ENCODE measurements at places on chromosomes 7 and 10. TPM values are rescaled to one million over a fixed set of nuclear protein-coding genes. Genes with fewer than 3 reads are reported as not detected.

- peak; percentile 94 for DNase-seq
These were observed at the start of the genes TUBGCP2 and ZNF511 for GRCh38 chr10:133308421-133309099. TSS of gene TUBGCP2 (minus strand) at chr10:133308872. CDS start at chr10:133302941, 5,931 bp downstream. TSS of gene ZNF511 (plus strand) at chr10:133308914. CDS start at chr10:133308944, 30 bp downstream.

DNA sequence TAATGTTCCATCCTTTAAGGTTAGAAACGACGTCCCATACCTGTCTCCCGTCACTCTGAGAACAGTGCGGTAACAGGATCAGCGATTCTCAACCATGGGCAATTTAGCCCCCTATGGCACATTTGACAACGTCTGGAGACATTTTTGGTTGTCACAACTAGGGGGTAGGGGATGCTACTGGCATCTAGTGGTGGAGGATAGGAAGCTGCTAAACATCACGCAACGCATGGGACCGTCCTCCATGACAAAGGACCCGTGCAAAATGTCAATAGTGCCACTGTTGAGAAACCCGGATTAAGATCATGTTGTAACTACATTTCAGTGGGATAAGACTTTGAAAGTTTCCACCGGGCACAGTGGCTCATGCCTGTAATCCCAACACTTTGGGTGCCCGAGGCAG is 5.0 kb upstream of the PAXIP1 start:
- no peak for DNase-seq

SFRP4 gene
- 37.0 TPM for polyA plus RNA-seq

DNA sequence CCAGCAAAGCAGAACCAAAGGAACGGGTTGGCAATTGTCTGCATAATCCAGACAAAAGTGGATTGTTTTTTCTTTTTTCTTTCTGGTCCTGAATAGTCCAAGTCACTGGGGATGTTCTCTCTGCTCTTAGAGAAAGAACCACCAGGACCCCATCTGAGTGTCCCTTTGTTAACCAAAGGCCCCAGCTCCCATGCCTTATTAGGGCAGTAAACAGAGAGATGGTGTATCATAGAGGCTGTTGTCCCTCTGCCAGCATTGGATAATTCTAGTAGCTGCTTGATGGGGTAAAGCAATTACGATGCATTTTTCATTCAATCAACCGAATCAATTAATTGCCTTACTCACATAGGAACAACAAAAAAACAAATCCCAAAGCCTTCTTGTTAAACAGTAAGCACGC is 213.0 kb downstream of the BUB3 start:
- DNase-seq: no peak

DNA sequence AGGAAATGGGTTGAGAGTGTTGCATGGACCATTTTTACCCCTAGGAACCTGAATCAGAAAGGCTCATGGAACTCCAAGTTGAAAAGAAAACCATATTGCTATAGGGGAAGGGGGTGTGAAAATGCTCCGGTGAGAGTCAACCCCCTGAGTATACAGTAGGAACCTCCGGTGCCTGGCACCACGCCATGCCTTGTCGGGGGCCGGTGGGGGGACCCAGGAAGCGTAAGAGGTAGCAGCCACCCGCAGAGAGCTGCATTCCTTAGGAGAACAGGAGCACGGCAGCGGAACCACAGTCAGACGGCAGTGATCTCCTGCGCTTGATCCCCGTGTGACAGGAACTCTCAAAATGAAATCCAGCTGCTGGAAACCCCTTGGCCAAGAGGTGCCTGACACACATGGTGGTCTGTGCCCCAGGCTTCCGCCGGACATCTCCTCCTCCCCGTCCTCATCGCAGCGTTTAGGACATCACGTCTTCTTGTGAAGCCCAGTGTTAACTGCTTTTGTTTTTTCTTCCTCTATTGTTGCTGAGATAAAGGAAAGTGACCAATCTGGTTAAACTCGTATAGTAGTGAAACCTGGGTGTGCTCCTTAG is 186.8 kb downstream of the CELF2 start:
- no peak for DNase-seq

AGAP5 gene
- 5.9 TPM for polyA plus RNA-seq

DNA sequence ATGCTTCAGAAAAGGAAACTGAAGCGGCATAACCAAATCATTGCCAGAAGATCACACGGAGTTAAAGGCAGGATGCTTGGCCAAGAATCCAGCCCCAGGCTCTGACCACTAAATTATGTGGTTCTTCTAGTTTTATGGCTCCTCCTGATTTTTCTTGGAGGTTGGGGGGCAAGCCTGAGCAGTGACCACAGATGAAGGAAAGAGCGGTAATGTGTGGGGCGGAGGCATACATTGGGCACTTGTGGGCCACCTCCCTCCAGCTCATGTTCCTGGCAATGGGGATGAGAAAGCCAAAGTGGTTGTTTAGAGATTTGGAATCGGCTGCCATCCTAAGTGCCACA is 3.2 kb downstream of the TRPV6 start:
- DNase-seq: no peak

- DNase-seq: no peak
These were observed 279.1 kb downstream of the BMPER start for GRCh38 chr7:34184466-34184865.

- peak; percentile 60 for DNase-seq
These were observed 251.0 kb upstream of the TAC1 start for GRCh38 chr7:97480772-97481390.

GRCh38 chr7:141944811-141945210 is 2.0 kb downstream of the CLEC5A start:
- no peak for DNase-seq

STK31 gene
- polyA plus RNA-seq: 1.7 TPM

GRCh38 chr7:6307762-6308161 is 35.3 kb upstream of the CYTH3 start:
- no peak for DNase-seq

CALCR gene
- polyA plus RNA-seq: 12.5 TPM

DNA sequence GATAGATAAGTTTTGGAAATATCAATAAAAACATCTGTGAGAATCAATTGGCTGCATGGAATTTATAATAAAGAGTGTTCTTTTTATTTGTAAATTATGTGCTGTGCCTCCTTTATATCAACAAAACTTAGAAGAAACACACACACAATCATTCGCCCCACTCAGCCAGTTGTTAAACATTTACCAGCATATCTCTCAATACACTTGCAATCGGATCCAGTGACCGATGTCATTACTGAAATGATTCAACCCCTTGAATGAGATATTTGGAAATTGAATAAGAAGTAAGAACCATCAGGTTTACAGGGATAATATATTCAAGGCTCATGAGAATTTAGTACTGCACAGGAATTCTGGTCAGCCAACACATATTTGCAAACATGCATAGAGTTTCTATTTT is 35.6 kb downstream of the TAF3 start:
- DNase-seq: no peak

MNX1 gene
- polyA plus RNA-seq: 0.25 TPM

EVX1 gene
- not detected for polyA plus RNA-seq

DNA sequence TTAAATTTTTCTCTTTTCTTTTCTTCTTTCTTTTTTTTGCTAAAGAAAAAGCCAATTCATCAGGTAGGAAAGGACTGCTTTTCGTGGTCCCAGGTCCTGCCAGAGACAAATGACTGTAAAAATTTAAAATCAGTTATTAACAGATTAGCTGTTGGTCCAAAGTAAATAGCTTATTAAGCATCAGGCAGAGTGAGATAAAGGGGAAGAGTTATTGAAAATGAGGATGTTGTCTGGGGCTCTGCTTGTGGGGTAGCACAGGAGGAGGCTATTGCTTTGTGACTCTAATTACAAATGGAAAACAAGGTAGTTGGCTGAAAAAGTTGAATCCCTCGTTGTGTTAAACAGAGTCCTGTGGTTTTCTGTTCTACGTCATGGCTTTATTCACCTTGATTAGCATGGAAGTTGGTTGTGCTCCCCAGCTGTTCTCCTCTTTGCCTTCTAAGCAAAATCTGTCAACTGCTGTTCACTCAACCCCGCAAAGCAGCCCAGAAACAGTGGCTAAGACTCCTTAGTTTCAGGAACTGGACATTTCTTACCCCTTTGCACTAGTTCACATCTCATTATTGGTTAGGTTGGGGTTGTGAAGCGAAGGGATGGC is 128.9 kb downstream of the SNX10 start:
- no peak for DNase-seq

- DNase-seq: peak; percentile 66
These were observed 28.7 kb downstream of the WIPI2 start for GRCh38 chr7:5218564-5219360.

CHCHD2 gene
- polyA plus RNA-seq: 270 TPM

GRCh38 chr7:111091593-111092358 is 849 bp downstream of the LRRN3 start:
- DNase-seq: peak; percentile 76

GRCh38 chr10:78898341-78899097 is 170.2 kb upstream of the ZMIZ1 start:
- no peak for DNase-seq

DNA sequence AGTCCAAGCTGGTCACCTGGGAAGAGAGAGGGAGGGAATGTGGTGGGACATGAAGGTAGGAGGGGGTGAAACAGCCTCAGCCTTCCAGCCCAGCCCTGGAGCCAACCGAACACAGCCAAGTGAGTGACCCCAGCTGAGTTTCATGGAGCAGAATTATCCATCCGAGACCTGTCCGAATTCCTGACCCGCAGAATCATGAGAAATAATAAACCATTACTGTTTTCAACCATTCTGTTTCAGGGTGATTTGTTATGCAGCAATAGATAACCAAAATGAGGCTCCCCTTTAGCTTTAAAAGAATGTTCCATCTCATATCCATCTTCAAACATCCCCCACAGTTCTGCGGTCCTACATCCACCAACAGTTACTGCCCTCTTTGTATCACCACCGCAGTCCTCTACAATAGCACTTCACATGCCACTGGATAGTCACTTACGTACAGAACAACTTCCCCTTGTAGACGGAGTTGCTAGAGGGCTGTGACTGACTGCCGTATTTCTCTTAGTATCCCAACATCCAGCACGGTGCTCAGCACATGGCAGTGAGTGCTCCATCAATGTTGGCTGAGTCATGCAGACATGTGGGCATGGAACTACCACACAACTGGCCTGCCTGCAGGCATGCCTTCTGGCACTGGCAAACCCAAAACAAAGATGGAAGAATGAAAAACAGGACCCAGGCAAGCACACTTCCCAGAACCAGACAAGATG is 18.5 kb downstream of the KIAA1549 start:
- DNase-seq: no peak

- peak; percentile 59 for DNase-seq
These were observed 596.4 kb upstream of the GHITM start for GRCh38 chr10:83542774-83543411.

LRRC18 gene
- not detected for polyA plus RNA-seq

GRCh38 chr10:8121201-8121890 is 66.9 kb downstream of the GATA3 start:
- no peak for DNase-seq

DNA sequence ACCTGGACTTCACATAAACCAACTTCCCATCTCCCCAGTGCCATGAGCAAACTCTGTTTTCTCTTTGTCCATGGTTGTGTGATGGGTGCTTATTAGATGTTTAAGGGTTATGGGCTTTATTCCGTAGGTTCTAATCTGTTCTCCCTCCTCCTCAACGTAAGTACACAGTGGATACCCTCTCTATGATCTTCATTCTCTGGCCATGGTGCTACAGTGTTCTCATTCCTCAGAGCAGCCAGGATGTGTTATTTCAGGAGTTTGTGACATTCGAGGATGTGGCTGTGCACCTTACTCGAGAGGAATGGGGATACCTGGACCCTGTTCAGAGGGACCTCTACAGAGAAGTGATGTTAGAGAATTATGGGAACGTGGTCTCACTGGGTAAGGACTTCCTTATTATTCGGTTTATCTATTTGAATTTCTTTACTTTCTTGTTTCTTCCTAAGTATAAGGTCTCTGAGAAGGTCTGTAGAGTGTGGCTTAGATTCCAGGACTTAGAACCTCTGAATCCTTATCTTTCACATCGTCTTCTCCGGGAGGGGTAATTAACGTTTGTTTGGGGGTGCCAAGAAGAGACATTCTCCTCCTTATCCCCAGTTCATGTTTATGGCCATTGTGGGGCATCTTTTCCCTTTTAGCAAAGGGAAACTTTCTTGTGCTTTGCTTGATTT is 3.8 kb downstream of the ZNF655 start:
- no peak for DNase-seq

DNA sequence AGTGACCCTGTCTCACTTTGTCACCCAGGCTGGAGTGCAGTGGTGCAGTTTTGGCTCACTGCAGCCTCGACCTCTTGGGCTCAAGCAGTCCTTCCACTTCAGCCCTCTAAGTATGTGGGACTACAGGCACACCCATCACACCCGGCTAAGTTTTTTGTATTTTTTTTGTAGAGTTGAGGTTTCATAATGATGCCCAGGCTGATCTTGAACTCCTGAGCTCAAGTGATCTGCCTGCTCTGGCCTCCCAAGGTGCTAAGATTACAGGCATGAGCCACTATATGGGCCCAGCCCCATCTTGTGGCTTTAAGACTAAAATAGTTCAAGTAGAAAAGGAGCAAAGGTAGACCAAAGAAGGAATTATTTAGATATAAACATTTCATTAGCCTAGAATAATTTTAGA is 65.5 kb downstream of the MLLT10 start:
- no peak for DNase-seq

- DNase-seq: peak; percentile 19
These were observed 31.3 kb upstream of the SMC3 start for GRCh38 chr10:110535958-110536891.

DNA sequence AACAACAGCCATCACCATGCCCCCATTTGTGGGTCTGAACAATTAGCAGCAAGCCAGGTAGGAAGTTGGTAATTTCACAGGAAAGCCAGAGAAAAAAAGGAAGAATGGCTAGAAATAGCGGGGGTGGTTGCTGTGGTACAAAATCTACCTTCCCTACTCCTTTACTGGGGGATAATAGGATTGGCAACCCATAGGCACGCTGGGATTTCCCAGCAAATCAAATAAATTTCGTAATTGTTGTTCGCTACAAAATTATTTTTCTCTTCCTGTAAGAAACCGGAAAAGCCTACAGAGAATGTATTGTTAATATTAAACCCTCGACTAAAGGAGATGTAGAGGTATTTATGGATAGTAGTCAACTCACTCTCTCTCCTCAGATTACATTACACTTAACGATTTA is 123.9 kb downstream of the DOCK4 start:
- DNase-seq: no peak

FAM25A gene
- not detected for polyA plus RNA-seq

DNA sequence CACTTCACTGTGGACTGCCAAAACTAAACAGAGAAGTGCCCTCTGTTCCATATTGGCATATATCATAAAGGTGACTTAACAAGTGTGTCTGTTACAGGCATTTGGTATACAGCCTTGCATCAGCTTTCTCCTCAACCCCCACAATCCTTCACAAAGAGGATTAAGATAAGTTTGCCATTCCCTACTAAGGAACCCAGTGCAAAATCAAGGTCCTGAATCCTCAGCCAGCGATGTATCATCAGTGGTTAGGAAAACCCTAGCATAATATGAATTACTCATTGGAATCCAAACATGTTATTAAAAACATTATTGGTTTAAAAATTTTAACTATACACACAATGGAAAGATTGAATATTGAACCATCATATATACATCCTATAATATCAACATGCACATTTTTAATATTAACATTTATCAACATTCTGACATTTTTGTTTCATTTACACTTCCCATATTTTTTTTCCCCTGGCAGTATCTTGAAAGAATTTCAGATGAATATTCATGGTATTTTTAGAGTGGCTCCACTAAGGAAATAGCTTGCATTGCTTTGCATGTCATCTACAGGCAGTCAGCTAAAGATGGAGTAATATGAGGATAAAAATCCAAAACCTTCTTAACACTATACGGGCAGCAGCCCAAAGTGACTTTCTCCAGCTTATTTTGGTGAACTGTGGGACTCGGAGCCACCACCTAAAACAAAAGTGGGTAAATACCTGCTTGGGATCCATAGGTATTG is 215.6 kb upstream of the CHRM2 start:
- no peak for DNase-seq

Data from muscle of leg (tissue), 16 donors.